ENCODE measurements at places on chromosomes 4 and X. TPM values are rescaled to one million over a fixed set of nuclear protein-coding genes. Genes with fewer than 3 reads are reported as not detected.

DNA sequence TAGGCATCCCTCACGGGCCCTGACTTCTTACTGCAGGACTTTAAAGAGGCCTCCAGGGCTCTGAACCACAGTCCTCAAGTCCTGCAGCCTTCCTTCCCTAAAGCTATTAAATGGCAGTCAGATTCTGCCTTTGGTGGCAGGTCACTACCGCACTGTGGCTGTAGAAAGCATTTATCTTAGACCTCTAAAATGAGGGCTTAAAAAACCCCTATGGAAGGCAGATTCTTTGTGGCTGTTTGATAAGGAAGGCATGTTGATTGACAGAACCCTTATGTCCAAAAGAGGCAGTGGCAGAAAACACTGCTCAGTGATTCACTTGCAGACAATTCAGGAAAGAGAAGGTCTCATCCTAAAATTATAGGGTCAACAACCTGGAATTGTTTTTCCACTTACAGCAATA is 79.2 kb downstream of the FBXL5 start:
- H3K36me3 ChIP-seq: peaks cover 5% of the 10 kb centered on the region
- no peaks in the 10 kb centered on the region for H3K4me1 ChIP-seq
- DNase-seq: no peak
- no peaks in the 10 kb centered on the region for H3K27me3 ChIP-seq
- H3K27ac ChIP-seq: no peak overlapping the region

DNA sequence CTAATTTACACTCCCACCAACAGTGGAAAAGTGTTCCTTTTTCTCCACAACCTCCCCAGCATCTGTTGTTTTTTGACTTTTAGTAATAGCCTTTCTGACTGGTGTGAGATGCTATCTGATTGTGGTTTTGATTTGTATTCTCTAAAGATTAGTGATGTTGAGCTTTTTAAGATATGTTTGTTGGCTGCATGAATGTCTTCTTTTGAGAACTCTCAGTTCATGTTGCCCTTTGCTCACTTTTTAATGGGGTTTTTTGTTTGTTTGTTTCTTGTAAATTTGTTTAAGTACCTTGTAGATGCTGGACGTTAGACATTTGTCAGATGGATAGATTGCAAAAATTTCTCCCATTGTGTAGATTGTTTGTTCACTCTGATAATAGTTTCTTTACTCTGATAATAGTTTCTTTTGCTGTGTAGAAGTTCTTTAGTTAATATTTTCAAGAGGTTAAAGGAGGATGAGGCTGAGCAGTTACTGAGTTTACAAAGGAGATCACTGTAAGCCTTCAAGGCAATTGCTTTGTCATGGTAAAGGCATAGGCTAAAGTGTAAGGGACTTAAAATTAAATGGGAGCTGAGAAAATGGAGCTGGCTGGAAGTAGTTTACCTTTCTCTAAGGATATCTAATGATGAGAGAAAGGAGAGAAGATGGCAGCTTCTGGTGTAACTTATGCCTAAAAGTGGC is 323.4 kb downstream of the PCDH7 start:
- no peaks in the 10 kb centered on the region for H3K36me3 ChIP-seq
- no peaks in the 10 kb centered on the region for H3K4me1 ChIP-seq

GRCh38 chrX:121307449-121307848 is 260.0 kb downstream of the GLUD2 start:
- H3K27ac ChIP-seq: no peak overlapping the region
- no peaks in the 10 kb centered on the region for H3K36me3 ChIP-seq
- H3K4me1 ChIP-seq: no peaks in the 10 kb centered on the region

DNA sequence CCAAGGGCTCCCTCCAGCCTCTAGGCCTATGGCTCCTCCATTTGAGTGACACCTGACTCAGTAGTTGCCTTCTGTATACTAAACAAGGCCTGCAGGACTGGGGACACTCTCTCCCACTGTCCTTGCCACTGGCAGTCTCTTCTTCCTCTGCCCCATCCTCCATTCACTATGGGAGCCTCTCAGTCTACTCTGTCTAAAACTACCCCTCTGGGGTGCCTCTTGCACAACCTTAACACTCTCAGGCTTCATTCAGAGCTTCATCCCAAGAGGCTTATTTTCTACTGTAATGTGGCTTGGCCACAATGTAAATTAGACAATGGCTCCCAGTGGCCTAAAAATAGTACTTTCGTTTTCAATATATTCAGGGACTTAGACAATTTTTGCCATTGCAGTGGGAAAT is 133.0 kb downstream of the ZC4H2 start:
- no peak for DNase-seq
- no peak overlapping the region for H3K4me3 ChIP-seq

DNA sequence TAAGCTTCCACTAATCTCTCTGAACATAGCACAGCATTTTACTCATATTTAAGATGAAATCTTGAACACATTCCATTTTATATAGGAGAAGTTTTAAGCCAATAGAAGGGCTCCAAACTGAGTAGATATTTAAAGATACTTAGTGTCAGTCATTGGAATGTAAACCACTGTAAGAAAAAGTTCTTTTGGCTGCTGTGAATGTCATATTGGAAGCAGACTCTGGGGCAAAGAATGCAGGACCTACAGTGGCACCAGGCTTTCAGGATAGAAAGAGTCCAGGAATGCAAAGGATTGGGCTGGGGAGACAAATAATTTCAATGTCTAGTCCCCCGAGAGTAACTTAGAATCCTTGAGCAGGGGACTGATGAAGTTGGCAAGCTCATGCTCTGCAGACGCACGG is 1047.7 kb downstream of the STIM2 start:
- DNase-seq: no peak
- no peaks in the 10 kb centered on the region for H3K36me3 ChIP-seq
- no peak overlapping the region for H3K27ac ChIP-seq
- H3K4me3 ChIP-seq: no peak overlapping the region
- no peaks in the 10 kb centered on the region for H3K27me3 ChIP-seq

DNA sequence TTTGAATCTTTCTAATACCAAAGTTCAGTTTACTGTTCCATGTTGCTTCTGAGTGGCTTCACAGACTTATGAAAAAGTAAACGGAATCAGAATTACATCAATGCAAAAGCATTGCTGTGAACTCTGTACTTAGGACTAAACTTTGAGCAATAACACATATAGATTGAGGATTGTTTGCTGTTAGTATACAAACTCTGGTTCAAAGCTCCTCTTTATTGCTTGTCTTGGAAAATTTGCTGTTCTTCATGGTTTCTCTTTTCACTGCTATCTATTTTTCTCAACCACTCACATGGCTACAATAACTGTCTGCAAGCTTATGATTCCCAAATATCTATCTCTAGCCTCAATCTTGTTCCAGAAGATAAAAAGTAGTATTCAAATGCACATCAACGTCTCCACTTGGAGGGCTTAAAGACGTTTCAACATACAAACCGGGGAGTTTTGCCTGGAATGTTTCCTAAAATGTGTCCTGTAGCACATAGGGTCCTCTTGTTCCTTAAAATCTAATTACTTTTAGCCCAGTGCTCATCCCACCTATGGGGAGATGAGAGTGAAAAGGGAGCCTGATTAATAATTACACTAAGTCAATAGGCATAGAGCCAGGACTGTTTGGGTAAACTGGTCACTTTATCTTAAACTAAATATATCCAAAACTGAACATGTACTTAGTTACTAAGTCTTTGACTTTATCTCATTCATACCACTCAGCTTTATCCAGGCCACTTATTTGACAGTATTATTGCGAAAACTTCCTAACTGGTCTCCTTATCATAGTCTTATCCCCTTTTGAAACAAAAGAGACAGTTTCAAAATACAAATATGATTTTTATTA is 3.6 kb upstream of the AFP start:
- no peak overlapping the region for H3K27ac ChIP-seq
- H3K27me3 ChIP-seq: no peaks in the 10 kb centered on the region
- no peak for DNase-seq
- no peak overlapping the region for H3K4me3 ChIP-seq

GRCh38 chr4:4859325-4859798 is at the start of gene MSX1:
Gene MSX1 (plus strand): TSS chr4:4859665. CDS start chr4:4859900, 235 bp downstream.
- H3K4me1 ChIP-seq: peaks cover 56% of the 10 kb centered on the region
- H3K27ac ChIP-seq: peak within 1 kb of the TSS; percentile 84
- H3K36me3 ChIP-seq: no peaks in the 10 kb centered on the region
- peaks cover 89% of the 10 kb centered on the region for H3K27me3 ChIP-seq

DNA sequence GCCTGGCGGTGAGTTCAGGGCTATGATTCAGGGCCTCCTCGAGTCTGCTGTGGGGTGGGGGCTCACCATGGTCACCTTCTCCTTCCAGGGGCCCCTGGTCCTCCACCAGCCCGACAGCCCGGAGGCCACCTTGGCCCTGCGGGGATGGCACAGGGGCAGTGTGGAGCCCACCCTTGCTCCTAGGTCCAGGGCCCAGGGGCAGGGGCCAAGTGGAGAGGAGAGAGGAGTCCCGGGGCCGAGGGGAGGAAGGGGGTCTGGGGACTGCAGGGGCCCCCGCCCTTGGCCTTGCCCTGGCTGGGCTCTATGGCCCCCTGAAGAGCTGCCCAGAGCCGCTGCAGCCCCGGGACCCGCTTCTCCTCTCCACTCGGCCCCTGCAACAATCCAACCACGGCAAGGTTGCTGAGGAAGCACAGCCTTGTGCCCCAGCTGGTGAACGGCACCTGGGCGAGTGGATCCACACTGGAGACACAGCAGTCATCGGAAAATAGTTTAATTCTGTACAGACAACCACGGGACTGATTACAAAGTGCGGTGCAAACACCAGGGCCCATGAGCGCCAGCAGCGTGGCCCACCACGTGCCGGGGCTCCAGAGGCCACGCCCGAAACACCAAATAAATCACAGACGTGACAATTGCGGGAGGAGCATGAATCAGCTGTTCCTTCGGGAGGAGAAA is 23.0 kb upstream of the CPLX1 start:
- H3K4me1 ChIP-seq: no peaks in the 10 kb centered on the region
- no peaks in the 10 kb centered on the region for H3K27me3 ChIP-seq
- no peak overlapping the region for H3K4me3 ChIP-seq

GRCh38 chrX:43633757-43634156 is 22.3 kb upstream of the MAOA start:
- DNase-seq: no peak
- H3K36me3 ChIP-seq: no peaks in the 10 kb centered on the region
- no peaks in the 10 kb centered on the region for H3K27me3 ChIP-seq
- H3K4me1 ChIP-seq: no peaks in the 10 kb centered on the region
- H3K27ac ChIP-seq: no peak overlapping the region

DNA sequence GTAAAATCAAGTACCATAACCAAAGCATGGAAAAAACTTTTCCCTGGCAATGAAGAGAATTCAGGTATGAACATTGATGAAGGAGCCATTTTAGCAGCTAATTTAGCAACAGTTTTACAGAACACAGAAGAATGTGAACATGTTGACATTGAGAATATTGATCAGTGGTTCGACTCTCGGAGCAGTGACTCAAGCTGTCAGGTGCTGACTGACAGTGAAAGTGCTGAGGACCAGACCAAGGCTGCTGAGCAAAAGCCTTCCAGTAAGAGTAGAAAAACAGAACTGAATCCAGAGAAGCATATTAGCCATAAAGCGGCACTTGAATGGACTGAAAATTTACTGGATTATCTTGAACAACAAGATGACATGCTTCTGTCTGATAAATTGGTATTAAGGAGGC is 2.8 kb downstream of the TIGD2 start:
- no peak overlapping the region for H3K4me3 ChIP-seq
- no peak overlapping the region for H3K27ac ChIP-seq
- H3K27me3 ChIP-seq: no peaks in the 10 kb centered on the region
- peaks cover 16% of the 10 kb centered on the region for H3K4me1 ChIP-seq

- no peaks in the 10 kb centered on the region for H3K27me3 ChIP-seq
- H3K36me3 ChIP-seq: no peaks in the 10 kb centered on the region
- peaks cover 7% of the 10 kb centered on the region for H3K4me1 ChIP-seq
- no peak for DNase-seq
- peak overlapping the region; percentile 60 for H3K27ac ChIP-seq
Measured at GRCh38 chr4:105620640-105621323, 68.4 kb downstream of the ARHGEF38 start.

GRCh38 chr4:136183513-136183912 is 1348.8 kb downstream of the PCDH18 start:
- no peaks in the 10 kb centered on the region for H3K27me3 ChIP-seq
- no peak overlapping the region for H3K27ac ChIP-seq
- H3K4me1 ChIP-seq: no peaks in the 10 kb centered on the region

- DNase-seq: no peak
- H3K27me3 ChIP-seq: no peaks in the 10 kb centered on the region
- H3K27ac ChIP-seq: no peak overlapping the region
- H3K36me3 ChIP-seq: no peaks in the 10 kb centered on the region
Measured at GRCh38 chrX:17081511-17081910, 135.1 kb downstream of the REPS2 start.

RHOH gene
- 0.90 TPM for total RNA-seq

JCHAIN gene
- total RNA-seq: 22.4 TPM

CFAP47 gene
- total RNA-seq: not detected

PCDH11X gene
- not detected for total RNA-seq

TMEM154 gene
- 3.2 TPM for total RNA-seq

CT45A10 gene
- not detected for total RNA-seq

SPANXN3 gene
- not detected for total RNA-seq
